ENCODE measurements at places on chromosomes 11 and 22.

GRCh38 chr11:114082415-114082748, 22.9 kb downstream of the ZBTB16 start:
- DNase-seq = no peak

GRCh38 chr11:104073950-104074705, 37.7 kb downstream of the DDI1 start:
- DNase-seq = no peak

DNA sequence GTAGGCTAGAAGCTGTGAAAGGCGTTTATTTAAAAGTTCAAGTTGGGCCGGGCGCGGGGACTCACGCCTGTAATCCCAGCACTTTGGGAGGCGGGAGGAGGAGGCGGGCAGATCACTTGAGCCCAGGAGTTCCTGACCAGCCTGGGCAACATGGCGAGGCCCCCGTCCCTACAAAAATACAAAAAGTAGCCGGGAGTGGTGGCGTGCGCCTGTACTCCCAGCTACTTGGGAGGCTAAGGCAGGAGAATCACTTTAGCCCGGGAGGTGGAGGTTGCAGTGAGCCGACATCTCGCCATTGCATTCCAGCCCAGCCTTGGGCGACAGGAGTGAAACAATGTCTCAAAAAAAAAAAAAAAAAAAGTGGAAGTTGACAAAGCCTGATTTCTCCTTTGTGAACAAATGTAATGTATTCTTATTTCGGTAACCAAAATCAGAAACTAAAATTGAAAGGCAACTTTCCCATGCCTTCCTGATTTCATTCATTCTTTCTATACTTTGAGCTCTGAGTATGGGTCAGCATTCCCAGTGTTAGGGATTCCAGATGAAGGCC, 825 bp downstream of the PTPMT1 start:
- no peak for DNase-seq

DNA sequence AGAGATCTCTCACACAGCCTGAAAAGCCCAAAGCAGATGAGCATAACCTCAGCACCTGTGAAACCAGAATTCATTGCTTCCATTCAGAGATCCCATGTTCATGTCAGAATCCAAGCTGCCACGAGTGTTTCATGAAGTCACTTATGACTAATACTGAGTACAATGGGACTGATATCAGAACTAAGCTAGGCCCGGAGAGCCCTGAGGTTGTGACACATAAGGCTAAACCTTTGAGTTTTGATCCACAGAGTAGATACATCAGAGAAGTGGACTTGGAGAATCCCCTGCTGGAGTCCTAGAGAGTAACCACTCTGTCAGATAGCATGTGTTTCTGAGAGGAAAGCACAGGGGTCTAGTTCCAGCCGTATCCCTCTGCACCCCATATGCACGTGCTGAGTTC, 890 bp upstream of the GLYATL1 start:
- no peak for DNase-seq

GRCh38 chr22:20595461-20595860, 88.1 kb downstream of the MED15 start:
- no peak for DNase-seq

GRCh38 chr11:67406420-67406968, 2.6 kb downstream of the TBC1D10C start:
- DNase-seq = no peak

DNA sequence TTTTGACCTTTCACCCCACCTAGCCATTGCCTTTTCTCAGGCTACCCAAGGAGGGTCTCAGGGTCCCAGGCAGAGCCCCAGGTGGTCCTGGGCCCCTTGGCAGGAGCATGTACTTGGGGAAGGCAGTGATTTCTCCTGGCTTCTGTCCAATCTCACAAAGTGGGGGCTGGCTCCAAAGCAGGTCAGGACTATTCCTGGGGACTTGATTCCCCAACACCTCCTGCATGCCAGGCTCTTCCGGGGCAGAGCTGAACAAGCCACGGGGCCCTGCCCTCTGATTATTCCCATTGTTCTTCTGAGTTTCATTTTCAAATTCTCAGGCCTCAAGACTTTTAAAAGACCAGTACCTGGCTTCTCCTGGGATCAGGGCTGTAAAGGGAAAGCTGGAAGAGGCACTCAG, 1.5 kb upstream of the TCF20 start:
- no peak for DNase-seq

DNA sequence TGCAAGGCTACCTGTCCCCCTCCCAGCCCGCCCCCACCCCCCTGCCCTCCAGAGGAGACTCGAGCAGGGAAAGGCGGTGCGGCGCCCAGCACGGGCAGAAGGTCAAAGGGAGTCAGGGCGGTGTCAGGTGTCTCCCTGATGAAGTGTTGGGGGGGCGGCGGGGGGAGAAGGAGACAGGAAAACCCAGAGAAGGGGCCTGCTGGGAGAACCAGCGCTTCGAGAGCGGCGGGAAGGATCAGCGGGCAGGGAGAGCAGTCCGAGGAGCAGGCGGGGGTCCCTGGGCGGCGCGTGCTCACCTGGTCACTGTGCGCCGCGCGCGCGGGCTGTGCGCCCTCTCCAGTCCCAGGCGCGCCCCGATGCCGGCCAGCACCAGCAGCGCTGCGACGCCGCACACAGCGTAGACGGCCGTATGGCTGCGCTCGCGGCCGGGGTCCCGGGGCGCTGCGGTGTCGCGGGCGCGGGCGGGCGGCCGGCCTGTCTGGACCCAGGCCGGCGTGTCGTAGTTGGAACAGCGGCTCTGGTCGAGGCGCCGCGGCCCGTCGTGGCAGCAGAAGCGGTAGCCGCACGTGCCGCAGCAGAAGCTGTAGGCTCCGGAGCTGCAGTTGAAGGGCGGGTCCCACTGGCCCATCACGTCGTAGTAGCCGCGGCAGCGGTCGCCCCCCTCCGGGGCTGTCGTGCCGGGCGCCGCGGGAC, 886 bp downstream of the SHISA8 start:
- no peak for DNase-seq

GRCh38 chr11:78643676-78644056, 69.0 kb upstream of the NARS2 start:
- no peak for DNase-seq

GRCh38 chr22:50739894-50740293, 1.9 kb downstream of the ACR start:
- DNase-seq = no peak
